Stimulated activated CD8-positive, alpha-beta memory T cell treated with anti-CD3 and anti-CD28 coated beads, Interleukin-15, amount 100 ng/mL, for 24 hours (primary cell): ENCODE measurements at places on chromosomes 6 and 20.

DNA sequence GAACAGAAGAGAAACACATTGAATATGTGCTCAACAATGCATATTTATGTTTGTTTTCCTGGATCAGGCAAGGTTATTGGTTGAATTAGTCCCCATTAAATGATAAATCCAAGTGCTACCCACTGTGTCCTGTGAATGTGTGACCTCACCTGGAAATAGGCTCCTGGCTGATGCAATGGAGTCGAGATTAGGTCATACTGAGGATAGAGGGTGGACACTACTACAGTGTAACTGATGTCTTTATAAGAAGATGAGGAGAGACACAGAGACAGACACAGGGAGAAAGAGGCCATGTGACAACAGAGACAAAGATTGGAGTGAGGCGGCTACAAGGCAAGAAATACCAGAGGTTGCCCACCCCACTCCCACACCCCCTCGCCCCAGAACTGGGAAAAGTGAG lies 559.3 kb downstream of the C6orf118 start:
- DNase-seq, result no peak

- DNase-seq, result no peak
These were observed 218.1 kb downstream of the ERMARD start for GRCh38 chr6:169969372-169970099.

DNA sequence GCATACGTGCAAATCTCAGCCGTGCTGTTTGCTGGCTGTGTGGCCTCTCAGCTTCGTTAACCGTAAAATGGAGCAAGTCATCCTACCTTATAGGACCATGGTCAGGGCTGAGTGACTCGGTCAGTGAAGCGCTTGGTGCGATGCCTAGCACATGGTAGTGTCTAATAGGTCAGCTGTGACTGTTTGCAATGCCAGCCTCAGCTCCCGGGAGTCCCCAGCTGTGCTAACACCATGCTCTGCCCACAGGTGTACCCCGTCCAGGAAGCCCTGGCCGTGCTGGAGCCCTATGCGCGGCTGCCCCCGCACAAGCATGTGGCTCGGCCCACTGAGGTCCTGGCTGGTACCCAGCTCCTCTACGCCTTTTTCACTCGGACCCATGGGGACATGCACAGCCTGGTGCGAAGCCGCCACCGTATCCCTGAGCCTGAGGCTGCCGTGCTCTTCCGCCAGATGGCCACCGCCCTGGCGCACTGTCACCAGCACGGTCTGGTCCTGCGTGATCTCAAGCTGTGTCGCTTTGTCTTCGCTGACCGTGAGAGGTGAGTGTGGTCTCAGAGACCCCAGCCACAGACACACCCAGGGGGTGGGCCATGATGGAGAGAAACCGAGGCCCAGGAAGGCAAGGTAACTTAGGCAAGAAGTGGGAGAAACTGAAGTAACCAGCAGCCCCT lies 10.6 kb downstream of the TRIB3 start:
- DNase-seq, result no peak

DNA sequence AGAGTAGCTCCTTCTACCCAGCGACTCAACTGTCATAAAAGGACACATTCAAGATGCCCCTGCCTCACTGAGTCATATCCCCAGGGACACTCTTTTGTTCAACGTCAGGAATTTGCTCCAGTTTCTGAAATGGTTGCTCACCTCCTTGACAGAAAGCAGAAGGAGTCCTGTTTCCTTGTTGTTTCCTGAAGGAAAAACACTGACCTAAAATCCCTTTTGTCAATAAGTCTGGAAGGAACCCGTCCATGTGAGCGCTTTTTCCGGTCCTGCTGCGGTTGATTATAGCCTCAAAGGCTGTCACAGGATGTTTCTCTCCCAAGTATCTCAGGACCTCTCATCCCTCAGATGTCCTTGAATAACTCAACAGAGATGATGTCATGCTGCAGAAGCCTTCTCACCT lies 113.6 kb upstream of the PLEKHG1 start:
- DNase-seq, result no peak

- no peak for DNase-seq
These were observed 701.8 kb upstream of the ADGRB3 start for GRCh38 chr6:67933278-67933677.

DNA sequence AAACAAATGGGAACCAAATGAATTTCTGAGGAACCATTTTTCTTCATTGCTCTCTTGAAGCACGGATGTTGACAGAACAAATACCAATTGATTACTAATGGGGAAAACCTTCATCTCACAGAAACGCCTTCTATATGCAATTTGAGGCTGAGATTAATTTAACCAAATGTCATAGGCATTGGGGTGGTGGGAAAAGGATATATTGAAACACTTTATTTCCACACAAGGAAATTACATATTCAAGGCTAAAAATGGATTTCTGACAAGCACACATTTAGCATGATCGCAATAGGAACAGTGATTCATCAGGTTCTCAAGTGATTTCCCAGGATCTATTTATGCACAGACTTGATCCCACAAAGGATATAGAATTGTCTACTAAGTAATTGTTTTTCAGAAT lies 88.9 kb downstream of the COL12A1 start:
- no peak for DNase-seq
